ENCODE measurements at places on chromosomes 7 and 10. TPM values are rescaled to one million over a fixed set of nuclear protein-coding genes. Genes with fewer than 3 reads are reported as not detected.

DNA sequence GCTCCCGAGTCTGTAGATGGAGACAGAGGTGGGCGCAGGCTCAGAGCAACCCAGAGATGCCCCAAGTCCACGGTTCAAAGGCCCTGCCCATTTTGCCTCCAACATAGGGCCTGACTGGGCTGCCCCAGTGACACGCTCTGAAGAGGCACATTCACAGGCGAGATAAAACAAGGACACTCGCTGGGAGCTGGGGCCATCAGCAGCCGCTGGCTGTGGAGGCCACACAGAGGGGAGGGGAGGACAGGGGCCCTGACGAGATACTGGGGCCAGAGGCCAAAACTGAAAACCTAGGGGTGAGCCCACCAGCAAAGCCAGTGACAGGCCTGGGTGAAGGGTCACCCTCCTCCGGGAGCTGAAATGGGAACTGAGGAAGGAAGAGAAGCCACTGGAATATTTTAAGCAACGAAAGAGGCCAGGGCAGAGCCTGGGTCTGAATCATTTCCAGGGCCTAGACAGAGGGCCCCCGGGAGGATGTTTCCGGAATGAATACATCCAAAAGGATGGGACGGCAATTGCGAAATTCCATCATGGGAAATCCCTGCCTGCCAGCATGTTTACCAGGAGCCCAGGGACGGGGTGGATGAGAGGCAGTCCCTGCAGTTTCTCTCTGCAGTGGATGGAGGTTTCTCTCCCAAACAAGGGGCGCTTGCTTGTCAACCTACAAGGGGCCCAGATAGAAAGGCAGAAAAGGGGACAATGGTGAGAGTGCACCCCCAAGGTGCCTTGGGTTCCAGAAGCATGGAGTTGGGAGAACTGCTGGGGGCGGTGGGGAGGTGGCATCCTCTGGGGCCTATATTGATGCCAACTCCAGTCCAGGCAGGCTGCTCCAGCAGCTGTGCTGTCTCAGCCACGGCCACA, 29.0 kb upstream of the HSPA12A start:
- H3K36me3 ChIP-seq: no peaks in the 10 kb centered on the region
- peak overlapping the region; percentile 66 for H3K27ac ChIP-seq
- H3K4me1 ChIP-seq: peaks cover 32% of the 10 kb centered on the region
- H3K27me3 ChIP-seq: no peaks in the 10 kb centered on the region
- H3K4me3 ChIP-seq: no peak overlapping the region

DNA sequence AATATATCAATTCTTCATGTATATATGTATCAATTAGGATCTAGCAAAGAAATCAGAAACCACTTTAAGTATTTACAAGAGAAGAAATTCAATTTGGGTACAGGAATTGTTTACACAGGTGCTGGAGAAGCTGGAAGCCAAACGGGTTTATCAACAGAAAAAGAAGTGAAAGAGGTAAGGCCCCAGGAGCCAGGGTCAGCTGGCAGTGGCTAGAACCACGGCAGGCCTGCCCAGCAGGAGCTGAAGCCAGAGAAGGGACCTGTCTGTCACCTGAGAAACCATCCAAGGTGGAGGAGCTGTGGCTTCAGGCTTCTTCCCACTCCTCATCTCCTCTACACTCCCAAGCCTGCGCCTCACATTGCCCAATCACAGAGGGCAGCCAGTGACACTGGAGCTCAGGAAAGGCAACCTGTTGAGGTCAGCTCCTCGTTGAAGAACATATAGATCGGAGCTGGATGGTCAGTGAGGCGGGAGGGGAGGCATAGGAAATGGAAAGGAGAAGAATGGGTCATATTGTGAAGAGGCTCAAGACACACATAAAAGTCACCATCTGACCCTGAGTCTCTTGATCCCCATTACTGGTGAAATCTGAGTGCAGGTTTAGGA, 182.6 kb downstream of the REEP3 start:
- H3K4me1 ChIP-seq: peaks cover 46% of the 10 kb centered on the region
- DNase-seq: no peak
- no peaks in the 10 kb centered on the region for H3K36me3 ChIP-seq
- no peak overlapping the region for H3K27ac ChIP-seq

DNA sequence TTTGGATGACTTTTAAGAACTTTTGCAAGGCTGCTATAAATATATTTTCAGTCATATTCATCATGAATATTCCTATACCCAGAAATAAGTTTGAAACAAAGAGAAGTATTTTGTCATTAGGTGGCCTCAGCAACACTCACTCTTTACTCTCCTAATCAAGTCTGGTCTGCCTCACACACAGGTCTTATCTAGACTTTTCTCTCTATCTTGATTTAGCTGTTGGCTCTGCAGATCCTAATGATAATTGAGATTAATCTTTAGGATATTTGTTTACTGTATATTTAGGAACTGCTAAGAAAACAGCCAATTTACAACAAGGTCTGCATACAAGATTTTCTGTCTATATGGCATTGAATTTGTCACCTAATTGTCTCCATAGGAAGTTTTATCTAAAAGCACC, 297.6 kb downstream of the PTEN start:
- H3K27me3 ChIP-seq: no peaks in the 10 kb centered on the region
- H3K27ac ChIP-seq: no peak overlapping the region
- H3K36me3 ChIP-seq: no peaks in the 10 kb centered on the region
- peaks cover 23% of the 10 kb centered on the region for H3K4me1 ChIP-seq
- no peak for DNase-seq
- H3K4me3 ChIP-seq: no peak overlapping the region

- peak; percentile 87 for DNase-seq
- no peak overlapping the region for H3K4me3 ChIP-seq
- H3K27ac ChIP-seq: no peak overlapping the region
- no peaks in the 10 kb centered on the region for H3K4me1 ChIP-seq
- H3K27me3 ChIP-seq: no peaks in the 10 kb centered on the region
- no peaks in the 10 kb centered on the region for H3K36me3 ChIP-seq
Observed at GRCh38 chr10:130960531-130960930, 351.0 kb downstream of the TCERG1L start.

- H3K4me3 ChIP-seq: no peak overlapping the region
- H3K27me3 ChIP-seq: no peaks in the 10 kb centered on the region
- H3K4me1 ChIP-seq: no peaks in the 10 kb centered on the region
- DNase-seq: no peak
Observed at GRCh38 chr10:119940487-119940886, 48.0 kb downstream of the SEC23IP start.

- H3K4me3 ChIP-seq: no peak overlapping the region
- H3K27ac ChIP-seq: no peak overlapping the region
- H3K36me3 ChIP-seq: no peaks in the 10 kb centered on the region
- no peak for DNase-seq
- H3K4me1 ChIP-seq: no peaks in the 10 kb centered on the region
Observed at GRCh38 chr10:44891721-44892120, 19.4 kb upstream of the TMEM72 start.

DNA sequence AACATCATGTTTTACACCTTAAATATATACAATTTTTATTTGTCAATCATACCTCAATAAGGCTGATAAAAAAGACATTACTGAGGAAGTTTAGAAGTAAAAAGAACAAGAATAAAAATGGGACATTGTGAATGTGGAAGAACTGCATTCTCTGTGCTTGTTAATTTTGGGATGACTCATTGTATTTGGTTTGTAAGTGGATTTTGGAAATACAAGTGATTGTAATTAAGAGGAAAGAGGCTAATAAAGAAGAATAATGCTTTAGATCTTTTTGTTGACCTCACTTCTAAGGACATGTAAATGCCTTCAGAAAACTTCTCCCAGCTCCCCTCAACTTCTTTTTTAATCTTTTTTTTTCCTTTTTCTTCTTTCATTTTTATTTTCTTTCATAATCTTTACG, 76.0 kb downstream of the HGF start:
- H3K27me3 ChIP-seq: no peaks in the 10 kb centered on the region
- no peak overlapping the region for H3K4me3 ChIP-seq
- H3K36me3 ChIP-seq: no peaks in the 10 kb centered on the region
- peaks cover 8% of the 10 kb centered on the region for H3K4me1 ChIP-seq
- no peak for DNase-seq

DNA sequence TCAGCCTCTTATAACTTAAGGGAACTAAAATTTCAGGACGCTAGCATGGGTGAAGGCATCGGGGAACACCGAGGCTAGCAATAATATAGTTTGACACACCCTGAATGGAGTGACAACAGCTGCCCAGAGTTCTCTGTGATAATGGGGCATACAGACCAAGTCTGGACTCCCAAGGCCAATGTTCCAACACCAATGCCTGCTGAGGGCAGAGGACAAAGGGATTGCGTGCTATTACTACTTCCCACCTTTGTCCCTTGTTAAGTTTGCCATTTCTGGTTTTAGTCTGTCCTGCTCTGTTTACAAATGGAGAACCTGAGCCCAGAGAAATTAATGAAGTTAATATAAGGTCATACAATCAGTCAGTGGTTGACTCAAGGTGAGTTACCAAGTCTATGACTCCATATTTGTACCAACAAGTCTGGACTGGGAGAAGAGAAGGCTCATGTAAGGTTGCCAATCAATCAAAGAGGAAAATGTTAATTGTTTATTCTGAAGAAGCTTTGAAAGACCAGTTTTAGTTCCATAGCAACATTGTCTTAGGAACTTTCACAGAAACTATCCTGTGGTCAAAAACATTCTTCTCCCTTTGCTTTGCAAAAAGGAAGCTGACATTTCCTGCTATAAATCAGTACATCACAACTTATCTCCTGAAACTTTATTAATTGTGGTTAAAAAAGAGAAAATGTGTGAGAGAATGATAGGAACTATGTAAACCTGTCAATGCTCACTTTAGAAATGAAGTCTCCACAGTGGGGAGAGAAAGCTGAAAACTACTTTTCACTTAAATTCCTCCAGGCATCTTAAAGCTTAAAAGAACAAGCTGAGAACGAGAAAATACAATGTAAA, 74.5 kb downstream of the CCDC6 start:
- DNase-seq: no peak
- no peak overlapping the region for H3K4me3 ChIP-seq
- peaks cover 22% of the 10 kb centered on the region for H3K36me3 ChIP-seq
- H3K27me3 ChIP-seq: no peaks in the 10 kb centered on the region
- H3K4me1 ChIP-seq: peaks cover 53% of the 10 kb centered on the region

DNA sequence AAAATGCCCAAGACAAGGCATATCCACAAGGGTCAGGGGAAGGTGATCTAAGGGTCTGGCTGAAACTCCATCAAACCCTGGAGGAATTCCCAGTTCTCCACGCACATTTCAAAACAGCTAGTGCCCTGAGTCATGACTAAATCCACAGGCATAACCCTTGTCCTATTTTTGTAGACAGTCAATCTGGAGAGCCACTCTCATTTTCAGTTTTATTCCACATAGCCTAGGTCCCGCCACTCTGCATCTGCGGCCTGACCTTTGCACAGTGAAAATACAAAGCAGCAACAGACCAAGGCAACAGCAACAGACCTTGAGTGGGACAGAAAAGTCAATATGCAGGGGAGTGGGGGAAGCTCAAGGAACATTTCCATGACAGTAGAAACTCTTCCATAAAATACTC, 201.4 kb upstream of the NPVF start:
- H3K4me3 ChIP-seq: no peak overlapping the region
- no peak overlapping the region for H3K27ac ChIP-seq
- H3K4me1 ChIP-seq: no peaks in the 10 kb centered on the region
- H3K36me3 ChIP-seq: no peaks in the 10 kb centered on the region
- no peaks in the 10 kb centered on the region for H3K27me3 ChIP-seq

GRCh38 chr7:100942045-100942774, 7.1 kb upstream of the MUC3A start:
- no peak overlapping the region for H3K4me3 ChIP-seq
- no peak for DNase-seq
- no peaks in the 10 kb centered on the region for H3K4me1 ChIP-seq
- H3K36me3 ChIP-seq: no peaks in the 10 kb centered on the region

DNA sequence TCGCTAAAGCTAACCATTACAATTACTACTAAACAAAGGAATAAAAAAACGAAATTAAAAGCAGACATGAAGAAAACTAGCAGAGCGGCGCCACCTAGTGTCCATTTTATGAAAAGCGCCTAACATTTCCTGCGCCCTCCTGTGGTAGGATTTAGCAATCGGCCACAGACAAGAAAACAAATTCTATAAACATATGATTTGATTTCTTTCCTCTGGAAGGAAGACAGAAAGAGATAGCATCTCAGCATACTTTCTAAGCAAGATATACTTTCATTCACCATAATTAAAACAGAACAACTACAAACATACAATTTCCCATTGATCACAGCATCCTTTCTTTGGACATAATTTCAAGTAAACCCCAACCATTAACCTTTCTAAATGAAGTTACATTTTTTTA, 337.7 kb upstream of the NPVF start:
- H3K36me3 ChIP-seq: no peaks in the 10 kb centered on the region
- H3K27ac ChIP-seq: no peak overlapping the region
- no peak overlapping the region for H3K4me3 ChIP-seq

DNA sequence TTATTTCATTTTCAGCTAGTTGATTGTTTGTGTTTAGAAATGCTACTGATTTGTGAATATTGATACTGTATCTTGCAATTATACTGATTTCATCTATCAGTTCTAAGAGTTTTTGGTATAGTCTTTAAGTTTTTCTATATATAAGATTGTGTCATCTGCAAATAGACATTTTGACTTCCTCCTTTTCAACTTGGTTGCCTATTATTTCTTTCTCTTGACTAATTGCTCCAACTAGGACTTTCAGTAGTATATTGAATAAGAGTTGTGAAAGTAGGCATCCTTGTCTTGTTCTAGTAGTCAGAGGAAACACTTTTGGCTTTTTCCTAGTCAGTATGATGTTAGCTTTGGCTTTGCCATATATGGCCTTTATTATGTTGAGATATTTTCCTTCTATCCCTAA, 20.4 kb downstream of the PHTF2 start:
- peaks cover 17% of the 10 kb centered on the region for H3K36me3 ChIP-seq
- DNase-seq: no peak
- H3K4me1 ChIP-seq: no peaks in the 10 kb centered on the region
- H3K27me3 ChIP-seq: no peaks in the 10 kb centered on the region

GRCh38 chr7:144508702-144509101, 105.2 kb upstream of the NOBOX start:
- H3K27ac ChIP-seq: no peak overlapping the region
- no peaks in the 10 kb centered on the region for H3K36me3 ChIP-seq
- no peaks in the 10 kb centered on the region for H3K27me3 ChIP-seq
- no peaks in the 10 kb centered on the region for H3K4me1 ChIP-seq
- DNase-seq: no peak

DNA sequence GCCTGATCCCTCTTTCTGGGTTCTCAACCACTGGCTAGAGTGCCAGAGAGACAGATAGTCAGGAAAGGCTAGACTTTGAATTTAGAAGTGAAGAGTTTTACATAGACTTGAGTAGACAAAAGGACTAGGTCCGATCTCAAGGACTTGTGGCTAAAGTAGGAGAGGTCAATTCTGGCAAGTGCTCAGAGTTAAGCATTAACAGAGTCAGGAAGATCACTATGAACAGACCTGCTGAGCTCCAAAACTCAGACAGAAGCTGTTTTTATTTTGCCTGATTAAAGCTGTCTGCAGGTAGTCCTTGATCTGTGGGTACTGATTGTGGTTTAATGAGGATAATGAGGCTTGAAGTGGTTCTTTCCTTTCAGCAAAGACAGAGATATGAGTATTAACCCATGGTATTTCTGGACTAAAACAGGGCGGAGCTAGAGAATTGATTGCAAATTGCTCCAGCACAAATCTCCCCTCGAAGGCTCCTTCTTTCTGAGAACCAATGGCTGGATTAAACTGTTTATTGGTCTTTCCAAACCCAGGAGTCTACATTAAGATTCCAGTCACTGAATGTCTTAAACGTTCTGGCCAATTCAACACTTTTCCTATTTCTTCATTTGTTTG, 423.2 kb downstream of the IPMK start:
- no peak overlapping the region for H3K27ac ChIP-seq
- H3K36me3 ChIP-seq: no peaks in the 10 kb centered on the region
- DNase-seq: no peak
- no peaks in the 10 kb centered on the region for H3K4me1 ChIP-seq

The SCART1 gene
- total RNA-seq: 1.7 TPM

The TMEM176B gene
- 58.2 TPM for total RNA-seq

The NSUN5 gene
- total RNA-seq: 31.1 TPM

The A1CF gene
- total RNA-seq: not detected

The EGFR gene
- 125 TPM for total RNA-seq

The SEMA4G gene
- total RNA-seq: 2.5 TPM

Measured in esophagus muscularis mucosa (tissue), 4 donors.